ENCODE measurements at places on chromosomes 2 and 18. TPM values are rescaled to one million over a fixed set of nuclear protein-coding genes. Genes with fewer than 3 reads are reported as not detected.
A peak's percentile ranks its signal among the peaks of the same experiment; 100 is the strongest.

GRCh38 chr2:175372704-175373701 is 191.5 kb upstream of the ATP5MC3 start:
- H3K27ac ChIP-seq, result no peak overlapping the region
- H3K4me3 ChIP-seq, result no peak overlapping the region
- no peaks in the 10 kb centered on the region for H3K4me1 ChIP-seq
- H3K36me3 ChIP-seq, result no peaks in the 10 kb centered on the region
- no peak for DNase-seq

GRCh38 chr18:48230467-48231113 is 178.6 kb downstream of the ZBTB7C start:
- H3K27ac ChIP-seq, result no peak overlapping the region
- no peaks in the 10 kb centered on the region for H3K27me3 ChIP-seq
- H3K4me1 ChIP-seq, result peaks cover 5% of the 10 kb centered on the region
- no peaks in the 10 kb centered on the region for H3K36me3 ChIP-seq

GRCh38 chr2:205768341-205768740 is 86.0 kb downstream of the NRP2 start:
- no peak overlapping the region for H3K4me3 ChIP-seq
- peaks cover 10% of the 10 kb centered on the region for H3K4me1 ChIP-seq
- peak overlapping the region; percentile 66 for H3K27ac ChIP-seq

DNA sequence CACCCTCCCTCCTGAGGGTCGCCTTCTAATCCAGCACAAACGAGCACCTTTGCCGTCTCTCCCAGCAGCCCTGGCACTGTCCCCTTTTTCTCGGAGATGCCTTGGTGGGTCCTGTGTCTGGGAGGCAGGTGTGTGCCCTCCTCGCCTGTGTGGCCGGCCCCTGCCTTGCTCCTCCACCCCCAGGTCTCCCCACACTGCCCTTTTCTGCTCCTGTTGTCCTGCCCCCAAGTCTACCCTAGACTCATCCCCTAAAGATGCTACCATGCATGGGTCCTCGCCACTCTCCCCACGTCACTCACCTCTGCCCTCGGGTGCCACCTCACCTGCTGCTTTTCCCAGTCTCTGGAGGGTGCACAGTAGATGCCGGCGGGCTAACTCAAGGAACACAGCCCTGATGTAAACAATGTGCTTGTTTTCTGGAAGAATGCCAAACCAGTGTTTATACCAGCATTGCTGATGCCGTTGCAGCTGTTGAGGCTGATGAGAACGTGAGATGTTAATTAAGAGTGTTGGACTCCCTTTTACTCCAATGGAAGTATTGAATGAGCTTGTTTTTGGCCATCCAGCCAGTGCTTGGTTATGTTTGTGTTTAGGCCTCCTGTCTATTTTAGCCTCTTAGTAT is 223.1 kb downstream of the AGAP1 start:
- no peak for DNase-seq
- no peaks in the 10 kb centered on the region for H3K36me3 ChIP-seq
- H3K27ac ChIP-seq, result no peak overlapping the region
- H3K4me1 ChIP-seq, result no peaks in the 10 kb centered on the region

DNA sequence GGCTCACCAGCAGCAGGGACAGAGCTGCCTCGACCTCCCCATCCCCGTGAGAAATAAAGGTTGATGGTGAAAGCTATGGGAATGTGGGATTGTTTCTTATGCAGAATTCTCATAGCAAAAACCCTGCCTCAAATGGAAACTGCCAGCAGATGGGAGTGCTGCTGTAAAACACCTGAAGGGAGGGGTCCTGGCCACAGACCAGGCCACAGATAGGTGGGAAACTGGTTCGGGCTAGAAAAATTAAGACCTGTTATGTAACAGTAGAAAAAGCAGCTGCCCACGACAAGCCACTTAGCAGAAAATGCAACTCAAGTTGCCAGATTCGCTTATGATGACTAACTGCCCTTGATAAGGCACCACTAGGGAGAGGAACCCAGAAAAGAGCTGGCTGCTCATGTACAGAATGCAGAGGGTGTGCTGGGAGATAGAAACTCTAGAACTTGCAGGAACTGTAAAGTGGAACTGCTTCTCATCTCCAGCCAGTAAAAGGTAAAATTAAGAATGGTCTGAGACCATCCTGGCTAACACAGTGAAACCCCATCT is 114.5 kb upstream of the SALL3 start:
- no peaks in the 10 kb centered on the region for H3K36me3 ChIP-seq
- H3K27ac ChIP-seq, result no peak overlapping the region
- DNase-seq, result no peak
- H3K4me3 ChIP-seq, result no peak overlapping the region

DNA sequence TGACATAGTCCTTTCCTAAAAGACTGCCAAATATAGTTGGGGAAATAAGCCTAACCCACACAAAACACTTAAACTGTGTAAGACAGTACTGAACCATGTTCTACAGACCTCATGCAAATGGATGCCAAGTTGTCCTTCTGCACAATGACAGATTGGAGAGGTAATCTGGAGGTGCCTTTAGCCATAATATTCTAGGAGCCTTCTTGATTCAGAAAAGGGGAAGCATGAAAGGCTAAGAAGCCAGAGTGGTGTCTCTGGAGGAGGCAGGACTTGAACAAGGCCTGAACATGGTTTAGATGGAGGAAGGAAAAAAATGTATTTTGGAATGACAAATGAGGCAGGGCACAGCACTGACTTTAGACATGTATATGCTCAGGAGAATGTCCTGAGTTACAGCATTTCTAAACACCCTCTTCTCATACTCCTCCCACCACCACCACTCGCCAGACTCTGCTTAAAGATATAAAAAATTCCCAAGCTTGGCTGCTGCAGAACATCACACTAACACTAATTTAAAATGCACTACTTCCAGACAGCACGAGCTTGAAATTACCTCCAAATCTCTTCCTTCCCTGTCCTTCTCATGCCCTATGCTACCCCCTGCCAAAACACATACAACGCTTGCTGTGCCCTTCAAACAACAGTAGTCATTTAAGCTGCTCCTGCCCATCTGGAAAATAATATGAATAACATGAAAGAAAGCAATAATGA is 110.4 kb downstream of the ANKRD44 start:
- peaks cover 6% of the 10 kb centered on the region for H3K4me1 ChIP-seq
- no peaks in the 10 kb centered on the region for H3K27me3 ChIP-seq
- H3K36me3 ChIP-seq, result no peaks in the 10 kb centered on the region
- no peak for DNase-seq
- H3K27ac ChIP-seq, result peak overlapping the region; percentile 13

Gene DLGAP1
- 1.0 TPM for total RNA-seq

DNA sequence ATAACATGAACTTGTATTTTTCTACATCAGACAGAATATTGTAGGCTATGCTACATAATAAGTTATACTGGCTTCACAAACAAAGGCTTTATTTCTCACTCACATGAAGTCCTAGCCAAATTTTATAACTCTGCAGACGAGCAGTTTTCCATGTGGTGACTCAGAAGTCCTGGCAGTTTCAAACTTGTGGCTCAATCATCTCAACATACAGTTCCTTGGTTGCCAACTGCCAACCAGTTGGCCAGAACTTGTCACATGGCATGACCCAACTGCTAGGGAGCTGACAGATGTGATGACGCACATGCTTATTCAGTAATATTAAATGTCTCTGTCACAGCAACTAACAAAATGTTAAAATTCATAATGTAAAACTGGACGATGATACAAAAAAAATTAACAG is 63.8 kb upstream of the ZC3H15 start:
- no peaks in the 10 kb centered on the region for H3K36me3 ChIP-seq
- no peaks in the 10 kb centered on the region for H3K27me3 ChIP-seq
- no peaks in the 10 kb centered on the region for H3K4me1 ChIP-seq
- no peak overlapping the region for H3K27ac ChIP-seq
- peak; percentile 39 for DNase-seq

DNA sequence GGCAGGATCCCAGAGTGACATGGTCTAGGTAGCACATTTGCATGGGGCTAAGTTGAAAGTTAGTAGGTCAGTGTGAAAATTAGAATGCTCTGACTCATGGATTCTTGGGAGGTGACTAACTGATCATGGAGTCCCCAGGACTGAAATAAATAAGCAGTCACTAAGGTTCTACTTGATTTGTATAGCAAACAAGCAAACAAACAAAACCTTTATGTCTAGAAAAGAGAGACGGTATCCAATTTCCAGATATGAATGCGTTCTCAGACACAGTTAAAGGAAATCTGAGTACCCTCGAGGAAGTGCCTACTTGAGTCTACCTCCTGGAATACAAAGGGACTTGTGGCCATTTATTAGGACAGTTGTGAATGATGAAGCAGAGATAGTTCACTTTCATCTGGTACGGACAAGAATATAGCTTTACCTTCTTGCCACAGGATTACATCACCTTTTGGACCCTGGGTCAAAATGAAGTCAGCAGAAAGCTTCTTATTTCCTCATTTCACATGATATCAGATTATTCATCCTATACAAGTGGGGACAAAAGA is 54.3 kb upstream of the AGPS start:
- no peaks in the 10 kb centered on the region for H3K36me3 ChIP-seq
- H3K4me1 ChIP-seq, result no peaks in the 10 kb centered on the region
- no peaks in the 10 kb centered on the region for H3K27me3 ChIP-seq
- DNase-seq, result no peak
- H3K4me3 ChIP-seq, result no peak overlapping the region
